ENCODE measurements at places on chromosomes 6 and 20.

DNA sequence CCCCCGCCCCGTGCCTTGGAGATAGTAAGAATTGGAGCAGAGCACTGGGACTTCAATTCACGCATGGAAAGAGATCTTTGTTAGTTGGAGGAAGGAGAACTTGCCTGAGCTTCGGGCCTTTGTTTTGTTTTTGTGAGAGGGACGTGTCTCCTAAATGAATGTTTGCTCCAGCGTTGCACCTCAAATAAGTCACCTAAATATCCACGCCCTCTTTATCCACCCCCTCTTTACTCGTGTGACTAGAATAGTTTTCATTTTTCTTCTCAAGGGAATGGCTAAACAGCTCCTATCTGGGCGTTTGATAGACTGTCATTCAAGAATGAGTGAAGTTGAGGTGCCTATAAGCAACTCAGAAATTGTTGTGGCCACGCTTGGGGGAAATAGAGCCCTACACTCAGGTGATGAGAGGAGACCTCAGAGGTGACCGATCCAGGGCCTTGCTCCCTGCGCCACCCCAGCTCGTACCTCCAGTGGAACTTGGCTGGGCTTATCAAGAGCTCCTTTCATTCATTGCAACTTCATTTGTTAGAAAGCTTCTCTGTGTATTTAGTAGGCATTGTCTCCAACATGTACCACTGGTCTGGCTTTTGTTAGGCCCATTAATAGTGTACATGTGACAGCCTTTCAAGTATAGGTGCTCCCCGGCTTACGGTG is 861 bp downstream of the PCMTD2 start:
- DNase-seq = no peak

DNA sequence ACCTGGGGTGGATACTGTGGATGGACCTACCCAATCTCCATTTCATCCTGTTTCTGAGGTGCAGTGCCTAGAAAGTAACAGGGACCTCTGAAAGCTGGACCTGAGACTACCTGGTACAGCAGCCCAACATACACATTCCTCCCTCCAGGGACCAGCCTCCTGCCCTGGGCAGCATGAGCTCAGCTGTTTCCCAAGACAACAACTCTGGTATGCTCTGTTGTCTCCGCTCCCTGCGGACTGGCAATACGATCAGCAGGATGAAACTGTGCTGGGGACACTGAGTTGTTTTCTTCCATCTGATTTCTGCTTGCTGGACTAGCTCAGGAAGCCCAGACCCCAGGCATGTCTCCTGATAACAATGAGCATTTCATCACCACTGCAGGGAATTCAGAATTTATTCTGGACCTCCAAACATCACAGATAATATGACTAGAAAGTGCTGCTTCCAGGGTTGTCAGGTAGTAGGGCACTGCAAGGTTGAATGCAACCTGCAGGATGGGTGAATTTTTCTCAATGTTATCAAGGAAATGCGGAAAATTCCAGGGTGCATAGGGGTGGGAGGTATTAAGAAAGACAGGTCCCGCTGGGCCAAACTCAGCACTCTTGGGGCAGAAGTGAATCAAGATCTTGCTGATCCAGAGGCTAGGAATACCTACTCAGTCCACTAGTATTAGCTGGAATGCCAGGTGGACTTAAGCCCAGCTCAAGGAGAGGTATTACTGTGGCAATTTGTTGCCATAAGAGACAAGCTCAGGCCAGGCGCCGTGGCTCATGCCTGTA is 38.9 kb upstream of the SLC4A11 start:
- DNase-seq = no peak

GRCh38 chr6:3797231-3798054 is 45.9 kb upstream of the PXDC1 start:
- DNase-seq = no peak

DNA sequence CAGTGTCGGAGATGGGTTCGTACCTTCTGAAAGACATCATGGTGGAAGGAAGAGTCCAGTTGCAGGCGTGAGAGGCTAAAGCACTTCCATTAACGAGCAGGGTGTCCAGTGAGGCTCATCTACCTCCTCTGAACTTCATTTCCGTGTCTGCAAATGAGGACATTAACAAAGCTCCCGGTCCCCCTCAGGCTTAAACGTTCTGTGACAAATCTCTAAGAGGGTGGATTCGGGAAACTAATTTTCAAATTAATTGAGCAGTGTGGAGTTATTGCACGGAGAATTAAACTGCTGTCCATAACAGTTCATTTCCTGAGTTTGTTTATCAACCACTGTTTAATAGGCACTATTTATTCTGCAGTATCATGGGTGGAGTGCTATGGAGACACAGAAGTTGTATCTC is 68.2 kb downstream of the TRMT6 start:
- no peak for DNase-seq

DNA sequence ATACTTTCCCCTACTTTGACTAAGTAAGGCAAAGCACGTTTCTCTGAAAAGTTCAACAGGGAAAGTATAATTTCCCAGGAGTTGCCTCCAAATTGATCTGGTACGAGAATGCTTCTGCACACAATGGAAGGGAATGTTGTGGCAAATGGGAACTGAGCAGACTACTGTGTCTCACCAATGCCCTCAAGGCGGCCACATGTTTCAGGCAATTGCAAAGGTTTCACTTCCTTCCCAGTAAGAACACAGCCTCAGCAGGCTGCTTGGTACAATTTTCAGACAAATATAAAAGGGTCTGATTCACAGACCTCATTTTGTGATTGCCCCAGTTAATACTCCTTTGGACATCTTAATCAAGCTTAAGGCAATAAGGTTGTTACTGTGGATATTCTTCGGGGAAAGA is 71.2 kb downstream of the KIAA0319 start:
- DNase-seq = no peak

GRCh38 chr6:134686071-134686470 is 263.8 kb downstream of the ALDH8A1 start:
- no peak for DNase-seq
